ENCODE measurements at places on chromosomes 5 and 9. TPM values are rescaled to one million over a fixed set of nuclear protein-coding genes. Genes with fewer than 3 reads are reported as not detected.

Gene IFNA21
- total RNA-seq, result not detected

Gene SAXO1
- 0.13 TPM for total RNA-seq

Gene TAF11L10
- not detected for total RNA-seq

Gene GCNT1
- total RNA-seq, result 3.8 TPM

Gene FRMPD1
- not detected for total RNA-seq

Gene CDC20B
- total RNA-seq, result not detected

Gene SLC6A3
- not detected for total RNA-seq
